ENCODE measurements at places on chromosomes 7 and 10. TPM values are rescaled to one million over a fixed set of nuclear protein-coding genes. Genes with fewer than 3 reads are reported as not detected.

DNA sequence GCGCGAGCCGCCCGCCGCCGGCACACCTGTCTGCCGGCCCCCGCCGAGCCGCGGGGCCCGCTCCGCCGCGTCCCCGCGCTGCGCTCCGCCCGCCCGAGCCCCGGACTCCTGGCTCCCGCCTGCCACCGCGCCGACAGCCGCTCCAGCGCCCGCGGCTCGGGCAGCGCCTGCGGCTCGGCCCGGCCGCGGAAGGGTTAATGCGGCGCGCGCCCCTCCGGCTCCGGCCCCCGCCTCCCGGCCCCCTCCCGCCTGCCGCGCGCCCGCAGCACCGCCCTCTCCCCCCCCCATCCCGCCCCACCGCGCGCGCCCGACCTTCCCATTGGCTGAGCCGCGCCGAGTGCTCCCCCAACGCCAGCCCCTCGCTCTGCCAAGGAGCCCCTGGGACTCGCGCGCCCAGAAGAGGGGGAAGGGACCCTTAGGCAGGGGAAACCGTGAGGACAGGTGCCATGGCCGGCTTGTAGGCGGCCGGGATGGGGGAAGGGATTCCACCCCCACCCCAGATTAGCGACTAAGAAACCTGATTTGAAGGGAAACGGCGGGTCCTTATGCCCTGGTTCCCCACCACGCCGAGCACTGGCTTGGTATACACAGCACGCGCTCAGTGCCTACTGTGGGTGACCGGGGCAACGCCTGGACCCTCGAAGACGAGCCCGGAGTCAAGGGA is at the start of gene KCNH2:
KCNH2 (minus strand) TSS at position 196 of the 664 bp plus-strand sequence. CDS start 408 bp downstream, outside the sequence.
- DNase-seq, result peak; percentile 81
- H3K27ac ChIP-seq, result peak within 1 kb of the TSS; percentile 94
- H3K4me1 ChIP-seq, result peaks cover 85% of the 10 kb centered on the region
- no peaks in the 10 kb centered on the region for H3K36me3 ChIP-seq
- H3K4me3 ChIP-seq, result peak within 1 kb of the TSS; percentile 46

DNA sequence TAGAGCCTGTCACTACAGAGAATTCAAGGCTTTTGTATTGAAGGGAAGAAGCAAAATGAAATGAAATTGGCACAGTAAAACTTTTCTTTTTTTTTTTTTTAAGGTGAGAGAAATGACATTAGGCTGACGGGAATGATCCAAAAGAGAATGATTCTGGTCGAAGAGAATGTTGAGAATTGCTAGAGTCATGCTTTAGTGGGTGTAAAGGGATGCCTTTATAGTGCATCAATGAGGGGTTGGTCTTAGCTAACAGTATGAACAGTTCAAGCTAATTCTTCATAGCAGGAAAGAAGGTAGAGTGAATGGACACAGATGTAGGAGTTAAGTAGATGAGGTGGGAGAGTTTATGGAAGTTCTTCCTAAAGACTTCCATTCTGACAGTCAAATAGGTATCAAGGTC is 32.3 kb upstream of the LSM8 start:
- H3K36me3 ChIP-seq, result no peaks in the 10 kb centered on the region
- H3K27me3 ChIP-seq, result no peaks in the 10 kb centered on the region
- H3K4me1 ChIP-seq, result no peaks in the 10 kb centered on the region
- H3K27ac ChIP-seq, result no peak overlapping the region
- no peak for DNase-seq

DNA sequence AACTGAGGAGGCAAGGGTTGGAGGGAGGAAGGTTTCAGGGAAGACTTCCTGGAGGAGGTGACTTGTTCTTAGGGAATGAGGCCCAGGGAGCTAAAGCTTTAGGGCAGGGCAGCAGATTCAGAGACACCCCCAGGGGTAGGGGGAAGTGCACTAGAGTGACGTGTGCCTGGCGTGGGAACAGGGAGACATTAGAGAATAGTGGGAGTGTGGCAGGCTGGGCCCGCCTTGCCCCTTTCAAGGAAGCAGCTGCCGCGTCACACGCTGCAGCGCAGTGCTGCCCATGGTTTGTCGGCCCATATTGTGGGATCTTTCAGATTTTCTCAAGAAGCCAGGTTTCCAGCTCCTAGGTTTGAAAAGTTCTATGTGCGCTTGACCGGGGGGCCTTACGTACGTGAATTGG is 139.4 kb downstream of the LHPP start:
- H3K4me3 ChIP-seq, result no peak overlapping the region
- peaks cover 27% of the 10 kb centered on the region for H3K4me1 ChIP-seq
- H3K36me3 ChIP-seq, result no peaks in the 10 kb centered on the region
- no peak overlapping the region for H3K27ac ChIP-seq
- no peaks in the 10 kb centered on the region for H3K27me3 ChIP-seq
- DNase-seq, result no peak

The DCLRE1C gene
- total RNA-seq, result 9.2 TPM

GRCh38 chr7:82018226-82018625 is 248.4 kb upstream of the HGF start:
- H3K27ac ChIP-seq, result no peak overlapping the region
- no peaks in the 10 kb centered on the region for H3K4me1 ChIP-seq
- H3K4me3 ChIP-seq, result no peak overlapping the region
- H3K27me3 ChIP-seq, result no peaks in the 10 kb centered on the region

DNA sequence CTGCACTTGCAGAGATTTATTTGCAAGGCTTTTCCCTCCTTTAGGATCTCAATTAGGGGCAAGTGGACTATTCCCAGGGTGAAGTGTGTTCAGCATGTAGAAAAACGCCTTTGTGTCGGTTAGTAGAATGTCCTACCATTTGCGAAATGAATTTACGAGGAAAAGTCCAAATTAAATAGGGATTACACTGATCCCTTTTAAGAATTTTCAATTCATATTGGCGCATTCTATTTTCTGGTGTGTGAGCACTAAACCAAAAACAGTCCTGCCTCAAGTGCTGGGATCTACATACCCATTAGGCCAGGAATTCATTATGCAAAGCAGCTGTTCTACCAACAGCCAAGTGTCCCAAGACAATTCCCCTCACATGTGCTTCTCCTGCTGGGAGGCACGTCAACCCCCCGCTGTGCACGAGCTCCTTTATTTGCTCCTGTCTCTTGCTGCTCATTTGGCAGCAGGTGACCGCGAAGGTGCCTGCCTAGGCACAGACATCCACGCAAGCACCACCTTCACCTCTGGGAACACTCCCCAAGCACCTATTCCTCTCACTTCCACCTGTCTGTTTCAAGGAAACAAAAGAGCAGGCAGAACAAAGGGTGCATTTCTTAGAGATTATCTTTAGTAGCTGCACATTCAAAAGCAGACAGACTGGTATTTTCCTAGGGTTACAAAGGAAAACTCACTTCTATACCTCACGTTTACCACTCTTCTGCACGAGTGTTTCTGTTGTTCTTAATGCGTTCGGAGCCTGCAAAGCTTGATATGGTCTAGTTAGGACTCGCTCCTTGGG is 134.6 kb upstream of the FGFR2 start:
- H3K4me1 ChIP-seq, result no peaks in the 10 kb centered on the region
- no peak for DNase-seq
- no peak overlapping the region for H3K4me3 ChIP-seq
- no peak overlapping the region for H3K27ac ChIP-seq
- peaks cover 17% of the 10 kb centered on the region for H3K27me3 ChIP-seq

- DNase-seq, result no peak
- peaks cover 73% of the 10 kb centered on the region for H3K36me3 ChIP-seq
- H3K4me1 ChIP-seq, result peaks cover 4% of the 10 kb centered on the region
- no peak overlapping the region for H3K4me3 ChIP-seq
Observed at GRCh38 chr10:113161066-113161465, 211.0 kb downstream of the TCF7L2 start.

The PDIA4 gene
- total RNA-seq, result 69.6 TPM

The PON2 gene
- total RNA-seq, result 71.6 TPM

- H3K36me3 ChIP-seq, result peaks cover 68% of the 10 kb centered on the region
- no peak for DNase-seq
- no peak overlapping the region for H3K27ac ChIP-seq
- H3K4me1 ChIP-seq, result peaks cover 29% of the 10 kb centered on the region
- no peaks in the 10 kb centered on the region for H3K27me3 ChIP-seq
Observed at GRCh38 chr7:137882261-137882668, 35.5 kb upstream of the DGKI start.

GRCh38 chr10:88838766-88839350 is 12.8 kb downstream of the ANKRD22 start:
- no peak overlapping the region for H3K4me3 ChIP-seq
- H3K36me3 ChIP-seq, result no peaks in the 10 kb centered on the region
- no peaks in the 10 kb centered on the region for H3K27me3 ChIP-seq
- no peak for DNase-seq
- H3K27ac ChIP-seq, result no peak overlapping the region
- H3K4me1 ChIP-seq, result no peaks in the 10 kb centered on the region

The LBX1 gene
- total RNA-seq, result 3.3 TPM

The SPDYE2B gene
- total RNA-seq, result not detected

DNA sequence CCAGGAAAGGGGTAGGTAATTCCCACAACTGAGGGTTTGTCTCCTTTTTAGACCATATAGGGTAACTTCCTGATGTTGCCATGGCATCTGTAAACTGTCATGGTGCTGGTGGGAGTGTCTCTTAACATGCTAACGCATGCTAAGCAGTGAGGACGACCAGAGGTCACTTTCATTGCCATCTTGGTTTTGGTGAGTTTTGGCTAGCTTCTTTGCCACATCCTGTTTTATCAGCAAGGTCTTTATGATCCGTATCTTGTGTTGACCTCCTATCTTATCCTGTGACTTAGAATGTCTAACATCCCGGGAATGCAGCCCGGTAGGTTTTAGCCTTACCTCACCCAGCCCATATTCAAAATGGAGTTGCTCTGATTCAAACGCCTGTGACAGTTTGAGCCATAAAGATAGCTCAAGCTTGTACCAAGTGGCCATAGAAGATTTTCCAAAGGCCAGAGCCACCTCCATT is 176.0 kb upstream of the NAMPT start:
- no peak for DNase-seq
- no peaks in the 10 kb centered on the region for H3K4me1 ChIP-seq
- H3K27me3 ChIP-seq, result no peaks in the 10 kb centered on the region
- no peak overlapping the region for H3K27ac ChIP-seq
- no peaks in the 10 kb centered on the region for H3K36me3 ChIP-seq

DNA sequence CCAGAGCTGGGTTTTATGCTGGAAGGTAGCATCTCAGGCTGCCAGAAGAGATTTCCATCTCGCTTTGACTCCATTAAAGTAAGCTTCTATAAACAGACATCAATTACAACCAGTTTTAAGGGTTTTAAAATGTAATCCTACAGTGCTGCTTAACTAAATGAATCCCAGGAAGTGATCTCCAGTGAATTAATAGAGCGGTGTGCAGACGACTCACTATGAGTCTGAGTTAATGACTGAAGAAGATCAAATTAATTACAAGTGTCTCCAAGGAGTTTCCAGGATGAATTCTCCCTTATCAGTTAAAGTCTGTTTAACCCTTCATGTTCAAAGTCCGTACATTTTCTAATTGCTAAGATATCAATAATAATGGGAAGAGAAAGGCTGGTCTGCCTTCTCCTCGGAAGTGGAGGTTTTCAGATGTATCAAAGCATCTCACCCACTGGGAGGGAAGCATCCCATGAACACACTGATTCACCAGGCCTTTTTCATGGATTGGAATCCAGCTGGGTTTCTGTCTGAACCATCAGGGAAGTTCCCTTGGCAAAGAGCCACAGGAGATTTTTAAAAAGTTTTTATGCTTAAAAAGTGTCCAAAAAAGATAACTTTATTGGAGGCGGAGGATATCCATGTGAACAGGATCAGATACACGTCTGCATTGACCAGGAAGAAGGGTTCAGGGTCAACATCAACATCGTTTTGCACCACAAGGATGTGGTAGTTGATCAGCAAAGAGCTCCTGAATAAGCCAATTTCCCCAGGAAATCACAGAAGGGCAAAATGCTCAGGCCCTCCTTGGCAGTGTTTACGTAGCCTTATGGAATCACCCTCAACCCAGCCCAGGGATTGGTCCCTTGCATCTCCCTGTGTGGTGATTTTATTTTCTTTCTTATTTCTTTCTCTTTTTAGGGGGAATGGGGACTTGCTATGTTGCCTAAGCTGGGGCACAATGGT is 288.2 kb downstream of the POU6F2 start:
- H3K36me3 ChIP-seq, result no peaks in the 10 kb centered on the region
- no peak overlapping the region for H3K27ac ChIP-seq
- no peaks in the 10 kb centered on the region for H3K4me1 ChIP-seq
- DNase-seq, result no peak
- H3K27me3 ChIP-seq, result no peaks in the 10 kb centered on the region

DNA sequence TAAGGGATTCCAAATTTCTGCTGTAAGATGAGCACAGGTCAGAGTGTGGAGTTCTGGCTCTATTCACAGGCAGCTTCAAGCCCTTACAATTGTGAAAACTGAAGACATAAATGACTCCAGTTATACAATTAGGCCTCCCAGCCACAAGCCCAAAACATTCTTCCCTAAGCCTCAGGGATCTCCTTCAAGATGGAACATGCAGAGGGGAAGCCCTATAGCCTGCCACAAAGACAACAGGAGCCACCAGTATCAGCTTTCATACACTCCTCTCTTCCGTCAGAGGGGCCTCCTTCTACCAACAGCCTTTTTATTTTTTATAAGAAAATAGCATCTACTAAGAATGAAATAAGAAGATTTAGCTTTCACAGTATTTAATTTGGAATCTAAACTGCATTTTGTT is 46.5 kb downstream of the DLD start:
- H3K36me3 ChIP-seq, result peaks cover 57% of the 10 kb centered on the region
- peak; percentile 77 for DNase-seq
- no peak overlapping the region for H3K4me3 ChIP-seq
- no peaks in the 10 kb centered on the region for H3K27me3 ChIP-seq

The OR2A1 gene
- 0.13 TPM for total RNA-seq

The HMX2 gene
- total RNA-seq, result not detected

DNA sequence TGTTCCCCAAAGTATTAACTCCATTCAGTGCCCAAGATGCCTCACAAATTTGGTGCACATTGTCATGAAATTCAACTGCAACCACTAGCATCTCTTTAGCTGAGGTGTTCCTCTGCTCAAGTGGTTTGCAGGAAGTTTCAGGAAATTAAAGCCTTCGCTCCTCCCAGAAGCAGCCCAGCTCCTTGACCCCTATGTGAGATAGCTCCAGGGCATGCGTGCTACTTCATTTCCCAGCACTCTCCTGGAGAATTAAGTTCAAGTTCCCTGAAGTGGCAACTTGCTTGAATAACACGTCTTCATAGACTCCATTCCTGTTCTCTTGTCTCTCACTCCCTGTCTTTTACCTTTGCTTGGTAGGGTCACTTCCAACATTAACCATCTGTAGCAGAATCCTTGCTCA is 750.3 kb downstream of the REEP3 start:
- no peaks in the 10 kb centered on the region for H3K36me3 ChIP-seq
- H3K27ac ChIP-seq, result no peak overlapping the region
- H3K4me1 ChIP-seq, result no peaks in the 10 kb centered on the region
- H3K4me3 ChIP-seq, result no peak overlapping the region
- DNase-seq, result no peak
